HuH-7.5 (cell line): ENCODE measurements at places on chromosomes 7 and 10.

GRCh38 chr7:75967487-75967997, 26.9 kb downstream of the TMEM120A start:
- no peak for DNase-seq

DNA sequence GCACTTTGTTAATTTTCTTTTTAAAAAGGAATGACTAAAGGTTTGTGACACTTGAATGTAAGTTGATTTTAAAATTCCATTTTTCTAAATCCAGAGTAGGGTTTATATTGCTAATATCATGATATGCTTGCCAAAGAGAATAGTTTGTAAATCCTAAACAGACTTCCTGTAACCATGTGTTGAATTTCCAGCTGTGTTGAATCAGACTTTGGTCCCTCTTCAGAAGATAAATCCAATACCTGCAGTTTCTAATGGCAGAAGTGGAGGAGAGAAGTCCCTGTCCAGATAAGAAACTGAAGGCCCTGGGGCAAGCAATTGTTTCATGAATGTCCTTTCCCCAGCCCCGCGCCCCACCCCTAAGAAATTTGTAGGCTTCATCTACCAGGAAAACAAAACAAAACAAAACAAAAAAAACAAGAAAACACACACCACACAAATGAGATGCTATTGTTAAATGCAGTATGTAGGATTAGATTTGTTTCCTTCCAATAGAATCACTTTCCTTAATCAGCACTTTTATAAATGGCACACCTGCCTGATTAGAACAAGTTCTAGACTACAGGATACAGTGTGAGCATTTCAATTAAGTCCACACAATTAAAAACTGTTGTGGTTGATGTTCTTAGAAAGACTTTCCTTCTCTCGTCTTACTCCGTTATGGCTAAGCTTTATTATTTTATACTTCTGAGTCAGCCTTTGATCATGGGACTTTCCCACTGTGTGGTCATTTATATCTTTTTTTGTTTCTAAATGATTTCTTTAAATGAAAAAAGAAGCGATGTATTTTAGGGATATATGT, 122.8 kb downstream of the KAT6B start:
- DNase-seq = no peak

DNA sequence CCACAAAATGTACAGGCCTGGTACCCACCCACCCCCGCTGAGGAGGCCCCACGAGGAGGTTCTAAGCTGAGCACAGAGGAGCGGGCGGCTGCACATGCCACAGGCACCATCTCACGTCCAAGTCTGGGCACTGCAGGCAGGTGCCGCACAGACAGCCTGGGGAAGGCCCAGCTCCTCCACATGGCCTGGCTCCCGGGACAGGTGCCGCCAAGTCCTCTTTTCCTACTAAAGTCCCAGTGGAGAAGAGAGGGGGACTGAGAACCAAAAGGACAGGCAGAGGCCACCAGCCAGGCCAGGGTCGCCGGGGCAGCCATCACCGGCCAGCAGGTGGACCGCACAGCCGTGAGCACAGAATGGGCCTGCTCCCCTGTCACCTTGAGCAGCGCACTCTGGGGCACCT, 91.1 kb downstream of the MAD1L1 start:
- DNase-seq = no peak

DNA sequence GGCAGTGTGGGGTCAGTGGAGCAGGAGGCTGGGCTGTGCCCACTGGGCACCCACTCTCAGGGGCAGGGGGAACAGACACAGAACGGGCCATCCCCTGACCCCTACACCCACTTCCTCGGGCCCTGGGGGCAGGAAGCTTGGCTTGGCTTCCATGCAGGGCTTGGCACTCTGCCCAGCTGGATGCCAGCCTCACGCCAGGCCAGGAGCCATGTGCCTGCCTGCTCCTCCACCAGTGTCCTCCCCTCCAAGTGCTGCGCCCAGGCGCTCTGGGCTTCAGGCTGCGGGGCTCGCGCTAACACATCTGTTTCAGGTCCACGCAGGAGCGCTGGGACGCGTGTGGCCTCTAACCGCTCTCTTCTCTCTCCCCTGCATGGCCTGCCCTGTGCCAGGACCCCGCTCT, 12.7 kb downstream of the LDB3 start:
- no peak for DNase-seq

DNA sequence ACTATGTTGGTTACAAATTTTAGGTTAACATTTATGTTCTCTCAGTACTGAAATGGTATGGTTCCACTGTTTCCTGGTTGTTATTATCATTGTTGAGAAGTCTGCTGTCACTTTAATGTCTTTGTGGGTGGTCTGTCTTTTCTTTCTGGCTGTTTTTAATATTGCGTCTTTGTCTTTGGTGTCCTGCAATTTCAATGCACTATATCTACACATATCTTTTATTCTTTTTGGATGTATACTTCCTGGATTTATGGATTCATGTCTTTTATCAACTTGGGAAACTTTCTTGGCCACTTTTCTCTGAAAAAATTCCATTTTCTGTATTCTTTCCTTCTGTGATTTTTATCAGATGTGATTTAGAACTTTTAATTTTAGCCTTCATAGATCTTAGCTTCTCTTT, 250.2 kb downstream of the BUB3 start:
- DNase-seq = no peak

GRCh38 chr10:110857265-110858171, 14.2 kb upstream of the PDCD4 start:
- no peak for DNase-seq

GRCh38 chr7:117424090-117424829, 3.0 kb downstream of the ASZ1 start:
- no peak for DNase-seq

GRCh38 chr10:89175816-89176215, 31.3 kb downstream of the CH25H start:
- DNase-seq = no peak

DNA sequence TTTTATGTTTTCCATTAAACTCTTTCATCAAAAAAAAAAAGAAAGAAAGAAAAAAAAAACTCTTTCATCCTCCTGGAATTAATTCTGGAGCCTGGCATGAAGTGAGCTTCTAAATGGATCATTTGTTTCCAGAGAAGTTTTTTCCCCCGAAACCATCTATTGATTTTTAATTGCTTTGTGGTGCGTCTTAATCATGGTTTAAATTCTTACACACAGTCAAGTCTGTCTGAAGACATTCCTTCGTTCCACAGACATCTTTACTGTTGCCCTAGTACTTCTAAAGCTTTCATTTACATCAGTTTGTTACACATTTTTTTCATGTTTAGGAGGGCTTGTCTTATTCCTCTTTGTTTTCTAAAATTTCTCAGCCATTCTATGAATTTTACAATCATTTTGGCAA, 493.4 kb upstream of the FOXK1 start:
- DNase-seq = no peak

DNA sequence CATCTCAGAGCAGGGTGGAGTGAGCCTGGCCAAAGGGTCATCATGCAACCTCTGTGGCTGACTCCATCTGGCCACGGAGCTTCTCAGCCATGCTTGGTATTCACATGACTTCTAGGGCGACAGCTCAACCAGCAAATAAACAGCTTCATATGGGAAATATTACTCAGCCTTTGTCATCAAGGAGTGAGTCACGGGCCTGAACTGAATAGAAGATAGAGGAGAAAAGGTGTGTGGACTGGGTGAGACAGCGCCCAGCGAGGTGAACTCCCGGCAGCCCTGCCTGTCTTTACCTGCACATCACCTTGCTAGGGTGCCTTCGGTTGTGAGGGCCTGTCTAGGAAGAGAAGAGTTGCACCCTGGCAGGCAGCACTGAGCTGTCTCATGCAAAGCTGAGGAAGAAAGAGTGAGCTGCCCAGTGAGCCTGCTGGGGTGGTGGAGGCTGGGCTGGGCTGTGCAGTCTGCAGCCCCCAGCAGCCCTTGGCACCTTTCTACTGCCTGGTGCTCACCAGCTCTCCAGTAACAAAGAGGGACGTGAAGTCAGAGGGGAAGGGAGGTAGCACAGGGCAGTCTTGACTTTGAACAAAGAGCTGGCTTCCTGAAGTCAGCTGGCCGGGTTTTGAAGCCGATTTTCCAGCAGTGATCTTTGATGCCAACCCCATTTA, 114.2 kb downstream of the EGFR start:
- DNase-seq = no peak

DNA sequence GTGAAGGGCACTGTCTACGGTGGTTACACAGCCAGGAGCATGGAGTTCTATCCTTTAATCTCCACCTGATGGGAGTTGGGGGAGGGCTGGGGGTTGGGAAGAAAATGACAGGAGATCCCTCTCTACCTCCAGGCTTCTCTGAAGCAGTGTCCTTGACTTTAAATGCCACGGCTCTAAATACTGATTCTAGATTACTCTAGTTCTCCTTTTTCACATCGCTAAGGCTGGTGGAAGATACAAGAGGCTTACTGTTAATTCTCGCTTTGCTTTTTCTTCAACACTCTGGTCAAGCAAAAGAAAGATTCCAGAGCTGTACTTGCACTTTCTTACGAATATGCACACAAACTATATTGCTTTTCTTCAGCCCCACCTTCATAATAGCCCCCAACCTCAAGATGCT, 30.5 kb downstream of the ARL3 start:
- no peak for DNase-seq

DNA sequence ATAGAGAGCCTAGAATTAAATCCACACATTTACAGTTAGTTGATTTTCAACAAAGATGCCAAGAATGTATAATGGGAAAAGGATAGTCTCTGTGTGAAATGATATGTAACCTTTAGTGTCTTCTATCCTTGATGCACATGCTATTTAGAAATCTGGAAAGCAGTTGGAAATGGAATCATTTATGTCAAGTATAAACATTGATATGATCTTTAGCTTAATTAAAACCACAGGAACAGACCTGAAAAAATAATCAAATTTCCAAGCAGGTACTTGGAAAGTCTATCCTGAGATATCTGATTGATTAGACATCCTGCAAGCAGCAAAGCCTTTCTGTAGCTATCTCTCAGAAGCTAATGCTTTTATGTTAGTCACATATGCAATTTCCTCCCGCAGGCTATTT, 24.4 kb upstream of the SRI start:
- DNase-seq = no peak

- no peak for DNase-seq
Measured at GRCh38 chr7:15684871-15685270, 1.6 kb downstream of the MEOX2 start.

DNA sequence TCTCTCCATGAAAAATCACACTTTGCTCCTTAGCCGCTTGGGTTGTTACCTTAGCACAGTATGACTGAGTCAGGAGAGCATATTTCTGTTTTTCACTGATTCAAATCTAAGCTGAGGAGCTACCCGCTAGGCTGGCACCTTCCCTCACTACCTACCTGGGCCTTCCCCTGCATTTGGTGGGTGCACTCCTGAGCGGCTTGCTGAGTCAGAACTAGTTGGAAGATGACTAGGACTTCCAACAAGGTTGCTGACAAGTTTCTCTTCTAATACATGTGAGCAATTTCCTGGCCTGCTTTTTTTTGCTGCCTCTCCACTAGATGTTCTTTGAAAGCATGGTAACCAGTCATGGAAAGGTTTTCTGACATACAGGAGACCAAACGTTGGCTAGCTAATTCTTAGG, 43.8 kb upstream of the SEC61G start:
- DNase-seq = no peak

DNA sequence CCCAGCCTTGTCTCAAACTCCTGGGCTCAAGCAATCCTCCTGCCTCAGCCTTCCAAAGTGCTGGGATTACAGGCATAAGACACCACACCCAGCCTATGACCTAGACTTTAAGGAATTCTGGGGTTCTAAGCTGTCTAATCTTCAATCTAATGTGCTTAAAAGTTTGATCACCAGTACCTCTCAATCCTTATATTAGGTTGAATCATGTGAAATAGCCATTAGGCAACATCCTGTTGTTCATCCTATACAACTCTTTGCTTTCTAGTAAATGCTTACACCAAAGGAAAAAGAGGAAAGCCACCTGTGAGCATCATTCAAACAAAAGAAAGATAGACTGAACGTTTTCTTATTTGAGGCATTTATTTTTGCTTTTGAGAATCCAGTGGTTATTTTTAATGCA, 56.0 kb downstream of the ATOH7 start:
- DNase-seq = no peak

- no peak for DNase-seq
Measured at GRCh38 chr10:28738200-28738599, 60.9 kb downstream of the BAMBI start.

DNA sequence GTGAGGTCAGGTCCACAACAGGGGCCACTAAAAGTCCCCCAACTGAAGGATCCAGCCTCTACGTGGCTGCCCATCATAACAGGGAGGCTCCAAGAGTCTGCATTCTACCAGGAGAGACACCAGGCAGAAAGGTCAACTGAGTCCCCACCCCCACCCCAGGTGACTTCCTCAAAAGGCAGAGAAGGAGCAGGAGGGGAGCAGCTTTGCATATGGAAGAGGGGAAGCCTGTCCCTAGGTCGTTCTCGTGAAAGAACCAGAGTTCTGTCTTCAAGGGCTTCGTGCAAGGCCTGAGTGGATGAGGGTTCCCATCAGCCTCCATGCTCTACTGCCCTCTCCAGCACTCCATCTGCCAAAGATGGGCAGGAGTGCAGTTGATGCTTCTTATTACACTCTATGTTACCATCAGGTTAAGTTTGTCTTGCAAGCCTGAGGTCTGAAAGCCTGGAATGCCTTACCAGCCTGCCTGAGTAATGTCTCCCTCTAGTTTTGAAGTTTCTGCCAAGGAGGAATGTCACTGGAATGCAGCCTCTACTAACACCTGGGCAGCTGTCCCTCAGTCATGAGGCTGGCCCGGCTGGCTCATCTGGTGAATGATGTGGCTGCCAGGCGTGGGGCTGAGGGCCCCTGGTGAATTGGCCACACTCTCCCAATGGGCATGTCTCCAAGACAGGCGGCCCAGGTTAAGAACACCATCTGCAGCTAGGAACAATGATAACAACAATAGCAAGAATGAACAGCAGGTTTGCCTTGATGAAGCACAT, 54.3 kb upstream of the SMNDC1 start:
- DNase-seq = no peak

- no peak for DNase-seq
Measured at GRCh38 chr10:126288547-126289493, 99.5 kb downstream of the ADAM12 start.

- no peak for DNase-seq
Measured at GRCh38 chr10:96524741-96525140, 11.0 kb upstream of the TLL2 start.
